ENCODE measurements at places on chromosomes 16 and 17.

- no peak for DNase-seq
Measured at GRCh38 chr17:74919440-74920305, 3.4 kb downstream of the USH1G start.

GRCh38 chr17:74858672-74859458 lies 820 bp downstream of the GRIN2C start:
- no peak for DNase-seq

- no peak for DNase-seq
Measured at GRCh38 chr16:16780588-16780987, 401.6 kb downstream of the NPIPA7 start.

- DNase-seq, result no peak
Measured at GRCh38 chr16:83578171-83578570, 229.6 kb upstream of the HSBP1 start.

- DNase-seq, result no peak
Measured at GRCh38 chr16:87461466-87461991, 31.3 kb downstream of the ZCCHC14 start.

DNA sequence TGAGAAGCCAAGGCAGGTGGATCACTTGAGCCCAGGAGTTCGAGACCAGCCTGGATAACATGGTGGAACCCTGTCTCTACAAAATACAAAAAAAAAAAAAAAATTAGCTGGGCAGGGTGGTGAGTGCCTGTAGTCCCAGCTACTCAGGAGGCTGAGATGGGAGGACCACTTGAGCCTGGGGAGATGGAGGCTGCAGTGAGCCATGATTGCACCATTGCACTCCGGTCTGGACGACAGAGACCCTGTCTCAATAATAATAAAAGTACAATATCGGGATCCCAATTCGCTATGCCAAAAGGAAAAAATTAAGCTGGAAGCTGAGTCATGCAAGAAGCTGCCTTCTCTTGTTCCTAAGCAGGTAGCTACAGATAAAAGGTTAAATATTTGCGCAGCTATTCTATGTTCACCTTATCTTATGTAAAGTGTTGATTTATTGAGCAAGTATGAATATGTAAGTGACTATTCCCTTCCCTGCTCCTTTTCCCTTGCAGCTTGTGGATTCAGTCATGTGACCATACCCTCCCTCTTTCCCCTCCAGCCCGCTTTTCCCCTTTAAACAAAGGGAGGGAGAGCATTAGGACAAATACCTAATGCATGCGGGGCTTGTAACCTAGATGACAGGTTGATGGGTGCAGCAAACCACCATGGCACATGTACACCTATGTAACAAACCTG lies 112.0 kb downstream of the LITAF start:
- DNase-seq, result no peak

DNA sequence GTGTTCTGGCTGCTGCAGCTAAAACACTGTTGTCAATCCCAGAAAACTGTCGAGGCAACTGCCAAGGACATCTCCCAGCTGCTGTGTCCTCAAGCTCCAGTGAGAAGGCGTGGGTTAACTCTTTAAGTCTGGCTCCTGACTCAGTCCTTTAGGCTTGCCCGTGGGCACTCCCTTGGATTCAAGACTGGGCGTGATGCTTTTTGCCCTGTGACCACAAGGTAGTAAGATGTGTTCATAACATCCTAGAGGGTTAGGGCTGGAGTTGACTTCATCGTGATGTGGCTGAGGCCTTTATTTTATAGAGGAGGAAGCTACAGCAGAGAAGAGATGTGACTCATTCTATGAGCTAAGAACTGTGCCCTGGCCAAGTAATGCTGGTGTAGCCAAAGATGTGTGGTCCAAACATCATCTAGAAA lies 50.9 kb upstream of the TEKT3 start:
- no peak for DNase-seq

GRCh38 chr16:55052741-55053415 lies 122.2 kb downstream of the IRX5 start:
- DNase-seq, result no peak

GRCh38 chr16:65769776-65770438 lies 596.6 kb upstream of the CDH5 start:
- DNase-seq, result no peak

DNA sequence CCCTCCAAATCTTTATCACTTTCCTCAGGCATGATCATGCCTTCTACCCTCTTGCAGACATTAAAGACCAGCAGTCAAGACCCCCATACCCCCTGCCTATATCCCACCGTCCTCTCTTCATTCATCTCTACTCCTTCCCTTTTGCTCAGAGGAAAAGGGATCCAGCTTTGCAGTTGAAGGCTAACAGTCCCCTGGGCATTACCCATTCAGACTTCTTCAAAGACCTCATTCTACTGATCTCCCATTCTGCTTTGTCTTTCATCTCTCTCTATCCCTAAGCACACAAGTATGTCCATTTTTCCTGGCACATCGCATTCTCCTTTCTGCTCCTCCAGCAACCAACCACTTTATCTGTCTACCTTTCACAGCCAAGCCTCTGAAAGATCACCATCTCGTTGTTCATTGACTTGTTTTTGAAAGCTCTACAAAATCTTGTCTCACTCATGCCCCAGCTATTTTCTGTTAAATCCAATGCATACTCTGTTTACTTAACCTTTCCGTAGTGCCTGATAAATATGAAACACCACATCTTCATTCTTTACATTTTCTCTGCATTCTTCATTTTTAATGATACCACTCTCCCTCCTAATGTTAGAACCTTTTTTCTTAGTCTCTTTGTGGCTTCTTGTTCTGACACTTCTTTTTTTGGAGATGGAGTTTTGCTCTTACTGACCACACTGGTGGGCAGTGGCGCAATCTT lies 14.1 kb upstream of the LCMT1 start:
- DNase-seq, result no peak

DNA sequence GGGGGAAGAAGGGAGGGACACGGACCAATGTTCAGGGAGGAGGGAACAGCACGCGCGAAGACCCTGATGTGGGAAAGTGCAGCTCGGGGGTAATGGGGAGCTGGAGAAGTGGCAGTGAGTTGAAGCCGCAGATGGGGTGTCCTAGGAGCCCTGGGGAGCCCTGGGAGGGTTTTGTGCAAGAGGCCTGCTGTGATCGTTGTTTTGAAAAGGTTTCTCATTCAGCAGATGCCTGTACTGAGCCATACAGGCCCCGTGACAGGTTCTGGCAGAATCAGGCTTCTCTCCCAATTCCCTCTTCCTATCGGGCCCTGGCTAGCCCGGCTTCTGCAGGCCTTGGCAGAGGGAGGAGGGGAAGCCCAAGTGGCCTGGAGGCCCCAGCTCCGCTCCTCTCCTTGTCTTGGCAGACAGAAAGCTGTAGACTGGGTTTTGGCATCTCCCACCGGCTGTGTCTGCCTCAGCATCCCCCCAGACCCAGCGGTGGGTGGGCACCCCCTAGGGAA lies 38.4 kb upstream of the EMP2 start:
- DNase-seq, result no peak

- DNase-seq, result no peak
Measured at GRCh38 chr17:72609501-72609900, 483.0 kb downstream of the SLC39A11 start.

GRCh38 chr17:8173871-8174322 lies 2.3 kb downstream of the TMEM107 start:
- DNase-seq, result no peak

GRCh38 chr17:56700919-56701420 lies 107.5 kb downstream of the NOG start:
- DNase-seq, result no peak

- DNase-seq, result no peak
Measured at GRCh38 chr16:78794581-78795250, 695.3 kb downstream of the WWOX start.

DNA sequence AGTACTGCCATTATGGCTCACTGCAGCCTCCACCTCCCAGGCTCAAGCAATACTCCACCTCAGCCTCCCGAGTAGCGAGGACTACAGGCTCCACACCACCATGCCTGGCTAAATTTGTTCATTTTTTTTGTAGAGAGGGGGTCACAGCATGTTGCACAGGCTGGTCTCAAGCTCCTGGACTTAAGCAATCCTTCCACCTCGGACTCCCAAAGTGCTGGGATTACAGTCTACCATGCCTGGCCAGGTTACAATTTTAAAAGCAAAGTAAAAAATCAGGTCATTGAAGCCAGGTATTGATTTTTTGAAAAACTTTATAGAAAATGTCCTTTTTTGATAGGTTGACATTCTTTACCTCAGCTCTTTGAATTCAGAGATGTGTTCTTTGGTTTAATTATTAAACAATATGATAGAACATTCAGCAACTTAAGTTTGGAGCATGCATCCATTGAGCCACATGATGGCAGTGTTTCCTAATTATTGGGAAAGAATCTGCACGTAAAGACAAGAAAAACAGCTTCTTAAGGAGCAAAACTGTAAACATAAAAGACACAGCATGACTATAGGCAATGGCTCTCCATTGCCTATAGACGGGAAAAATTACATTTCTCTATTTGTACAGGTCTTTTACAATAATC lies 1.7 kb upstream of the SLC16A11 start:
- DNase-seq, result no peak

DNA sequence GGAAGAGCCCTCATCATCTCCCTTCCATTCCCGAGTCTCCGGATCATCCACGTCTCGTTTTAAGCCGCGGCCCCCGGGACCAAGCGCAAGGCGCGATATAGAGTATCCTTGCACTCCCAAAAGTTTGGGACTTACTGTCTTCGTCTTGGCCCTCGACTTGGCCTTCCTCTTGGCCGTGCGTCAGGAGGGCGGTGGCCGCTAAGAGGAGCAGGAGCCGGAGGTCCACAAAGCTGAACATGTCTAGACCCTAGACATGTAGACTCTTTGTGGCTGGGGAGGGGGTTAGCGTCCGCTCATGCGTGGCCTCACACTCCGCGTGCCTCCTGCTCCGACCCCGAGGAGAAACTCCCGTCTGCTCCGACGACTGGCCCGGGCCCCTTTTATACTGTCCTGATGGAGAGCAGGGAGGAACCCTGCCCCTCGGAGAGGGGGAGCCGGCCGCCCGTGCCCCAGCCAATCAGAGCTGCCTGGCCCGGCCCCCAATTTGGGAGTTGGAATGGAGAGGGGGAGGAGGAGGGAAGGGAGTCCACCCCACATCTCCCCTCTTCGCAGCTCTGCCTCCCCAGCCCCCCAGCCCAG lies at the start of gene COL1A1:
Gene COL1A1, minus strand, starts transcription at position 356 of the 579 bp plus-strand sequence. Its CDS starts 118 bp downstream, at position 238.
- no peak for DNase-seq

GRCh38 chr16:24681793-24682192 lies 47.7 kb upstream of the TNRC6A start:
- no peak for DNase-seq

DNA sequence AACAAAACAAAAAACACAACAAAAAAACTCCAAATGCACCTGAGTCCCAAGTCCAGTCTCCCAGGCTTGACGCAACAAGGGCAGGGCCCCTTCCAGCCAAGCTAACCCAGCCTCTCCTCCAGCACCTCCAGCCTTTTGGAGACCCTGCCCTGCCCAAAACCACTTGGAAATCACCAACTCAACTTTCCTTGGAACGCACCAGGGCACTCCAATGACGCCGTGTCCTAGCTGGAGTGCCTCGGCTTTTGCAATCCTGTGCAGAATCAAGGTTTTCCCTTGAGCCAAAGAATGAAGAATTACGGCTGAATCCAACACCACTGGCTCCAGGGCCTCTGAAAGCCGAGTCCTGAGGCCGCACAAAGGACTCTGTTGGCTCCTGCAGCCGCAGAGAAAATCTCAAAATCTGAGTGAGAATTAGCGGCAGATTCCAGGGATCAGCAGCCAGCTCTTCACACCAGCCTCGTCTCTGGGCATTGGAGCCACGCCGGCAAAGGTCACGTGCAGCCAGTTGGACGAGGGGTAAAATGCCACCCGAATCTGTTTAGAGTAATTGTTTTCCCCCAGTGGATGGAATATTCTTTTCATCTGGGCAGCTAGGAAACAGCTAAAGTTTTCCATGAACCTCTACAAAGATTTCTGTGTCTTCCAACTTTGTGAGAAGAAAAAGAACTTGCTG lies 9.7 kb upstream of the BAIAP2 start:
- no peak for DNase-seq

All from activated B cell treated with CpG ODN at 0.5 μM for 24 hours (primary cell).